Prostate gland (tissue), 2 donors: ENCODE measurements at places on chromosomes 5 and 9.

GRCh38 chr5:76787237-76787636 lies 31.6 kb upstream of the F2RL1 start:
- H3K4me1 ChIP-seq: no peaks in the 10 kb centered on the region
- H3K27me3 ChIP-seq: no peaks in the 10 kb centered on the region
- H3K27ac ChIP-seq: no peak overlapping the region
- no peak for DNase-seq
- H3K4me3 ChIP-seq: no peak overlapping the region

DNA sequence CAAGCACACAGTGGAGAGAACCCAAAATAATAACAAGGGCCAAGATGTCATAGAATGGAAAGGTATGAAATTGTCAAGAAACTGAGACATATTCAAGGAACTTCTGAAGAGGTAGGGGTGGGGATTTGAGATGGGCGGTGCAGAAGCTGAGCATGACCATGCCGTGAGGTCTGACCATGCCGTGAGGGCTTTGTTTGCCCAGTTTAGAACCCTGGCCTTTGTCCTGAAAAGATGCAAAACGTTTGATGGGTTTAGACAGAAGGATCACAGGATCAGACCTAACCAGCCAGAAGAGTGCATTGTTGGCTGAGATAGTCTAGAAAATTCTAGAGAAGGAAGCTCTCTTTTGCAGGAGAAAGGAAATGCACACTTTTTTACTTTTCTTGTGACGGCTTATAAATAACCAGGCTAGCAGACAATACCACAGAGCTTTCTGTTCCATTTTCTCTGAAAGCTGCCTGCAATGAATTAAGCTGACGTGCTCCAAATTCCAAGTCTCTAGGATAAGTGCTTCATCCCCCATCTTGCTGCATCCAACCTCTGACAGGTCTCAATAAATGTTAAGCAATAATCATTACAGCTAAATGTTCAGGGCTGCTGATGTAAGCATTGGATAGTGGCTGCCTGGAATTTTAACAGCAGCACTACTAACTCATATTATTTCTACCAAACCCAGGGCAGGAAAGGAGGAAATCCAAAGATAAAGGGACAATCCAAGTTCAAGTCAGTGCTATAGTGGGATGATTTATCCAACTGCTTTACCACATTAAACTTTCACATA lies 110.9 kb upstream of the IL6ST start:
- H3K27me3 ChIP-seq: no peaks in the 10 kb centered on the region
- no peak overlapping the region for H3K4me3 ChIP-seq
- H3K27ac ChIP-seq: no peak overlapping the region
- DNase-seq: no peak

DNA sequence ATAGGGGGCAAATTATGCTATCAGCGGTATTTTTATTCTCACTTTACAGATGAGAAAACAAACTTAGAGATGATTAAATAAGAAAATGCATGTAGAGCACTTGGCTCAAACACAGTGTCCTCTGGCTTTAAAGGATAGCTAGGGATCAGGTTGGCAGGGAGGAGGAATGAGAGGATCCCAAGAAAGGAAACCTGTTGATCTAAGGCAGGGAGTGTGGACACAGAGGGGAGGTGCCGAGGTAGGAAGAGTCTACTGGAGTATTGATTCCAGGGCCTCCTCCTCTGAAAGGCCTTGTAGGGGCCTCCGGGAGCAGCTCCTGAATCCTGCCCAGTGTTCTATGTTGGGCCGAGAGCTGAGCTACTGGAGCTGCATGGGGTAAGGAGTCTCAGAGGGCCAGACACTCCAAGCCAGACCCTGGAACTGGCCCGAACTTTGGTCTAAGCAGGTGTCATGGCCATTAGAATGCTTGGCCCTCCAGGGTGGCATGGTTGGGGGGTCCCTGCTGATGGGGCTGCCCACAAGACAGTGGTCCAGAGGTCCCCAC lies 30.4 kb upstream of the TCF7 start:
- no peaks in the 10 kb centered on the region for H3K4me1 ChIP-seq
- no peak for DNase-seq
- no peak overlapping the region for H3K4me3 ChIP-seq
- no peak overlapping the region for H3K27ac ChIP-seq

- no peak overlapping the region for H3K27ac ChIP-seq
- DNase-seq: peak; percentile 29
- H3K4me3 ChIP-seq: no peak overlapping the region
- no peaks in the 10 kb centered on the region for H3K27me3 ChIP-seq
Observed at GRCh38 chr9:88651682-88652633, 117.0 kb downstream of the NXNL2 start.

DNA sequence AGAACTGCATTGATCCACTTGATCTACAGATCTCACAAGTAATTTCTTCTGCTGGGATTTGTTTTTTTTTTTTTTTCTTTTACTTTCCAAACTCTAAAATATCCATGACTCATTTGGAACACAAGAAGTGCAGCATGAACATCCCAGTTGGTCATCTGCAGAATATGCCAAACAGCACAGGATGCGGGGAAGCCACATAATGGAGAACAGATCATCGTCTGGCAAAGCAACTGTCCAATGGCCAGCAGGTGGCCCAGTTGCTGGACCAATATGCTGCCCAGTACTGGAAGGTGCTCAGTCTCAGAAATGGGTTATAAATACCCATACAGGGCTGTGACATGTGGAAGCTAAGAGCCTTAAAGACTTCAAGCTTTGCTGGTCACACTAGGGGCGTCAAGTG lies 221.3 kb upstream of the TAS2R1 start:
- no peaks in the 10 kb centered on the region for H3K4me1 ChIP-seq
- no peaks in the 10 kb centered on the region for H3K27me3 ChIP-seq
- no peak overlapping the region for H3K27ac ChIP-seq
- no peaks in the 10 kb centered on the region for H3K36me3 ChIP-seq
- no peak for DNase-seq

DNA sequence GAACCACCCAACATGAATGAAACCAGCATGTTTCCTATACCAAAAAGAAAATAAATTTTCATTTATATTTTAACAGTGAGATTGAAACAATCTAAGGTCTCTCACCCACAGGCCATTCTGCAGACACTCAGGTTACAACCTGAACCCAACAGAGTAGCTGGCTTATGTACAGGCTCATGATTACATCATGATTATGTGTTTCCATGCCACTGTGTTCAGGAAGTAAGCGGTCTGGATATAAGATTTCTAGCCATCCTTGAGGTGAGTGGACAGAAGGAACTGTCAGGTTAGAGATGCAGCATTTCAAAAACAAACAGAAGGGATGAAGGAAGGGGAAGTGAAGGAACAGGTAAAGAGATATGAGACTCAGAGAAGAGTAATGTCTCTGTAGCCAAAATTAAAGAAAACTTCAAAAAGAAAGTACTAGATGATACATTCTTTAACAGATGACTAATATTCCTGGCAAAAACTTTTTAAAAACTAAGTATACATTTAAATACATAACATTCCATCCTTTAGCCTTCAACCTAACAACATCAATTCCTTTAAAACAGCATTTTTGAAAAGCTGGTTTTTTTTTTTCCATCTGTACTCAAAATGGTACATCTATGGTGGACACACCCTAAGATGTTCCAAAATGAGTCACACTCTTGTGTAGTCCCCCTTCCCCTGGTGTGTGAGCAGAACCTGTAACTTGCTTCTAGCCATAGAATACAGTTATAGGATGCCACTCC lies 119.8 kb downstream of the LPAR1 start:
- H3K4me3 ChIP-seq: no peak overlapping the region
- H3K36me3 ChIP-seq: no peaks in the 10 kb centered on the region
- H3K4me1 ChIP-seq: no peaks in the 10 kb centered on the region
- no peaks in the 10 kb centered on the region for H3K27me3 ChIP-seq
- H3K27ac ChIP-seq: no peak overlapping the region
- DNase-seq: no peak

DNA sequence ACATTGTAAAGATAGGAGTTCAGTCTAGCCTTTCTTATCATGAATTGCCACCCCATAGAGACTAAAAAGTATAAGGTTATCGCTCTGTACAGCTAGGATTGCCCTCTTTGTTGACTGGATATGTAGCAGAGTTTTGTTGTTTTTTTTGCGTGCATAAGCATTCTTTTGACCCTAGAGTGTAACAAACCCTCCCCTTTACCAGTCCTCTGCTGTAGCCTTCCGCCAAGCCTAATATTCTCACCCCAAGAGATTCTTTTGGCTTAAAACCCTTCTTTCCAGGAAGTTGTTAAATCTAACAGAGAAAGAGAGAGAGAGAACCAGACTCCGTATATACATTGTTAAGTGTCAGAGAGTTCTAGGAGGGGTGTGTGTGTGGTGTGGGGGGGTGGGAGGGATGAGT lies 113.9 kb downstream of the FGF1 start:
- H3K27ac ChIP-seq: no peak overlapping the region
- no peak overlapping the region for H3K4me3 ChIP-seq
- H3K27me3 ChIP-seq: no peaks in the 10 kb centered on the region
- H3K4me1 ChIP-seq: no peaks in the 10 kb centered on the region
- no peaks in the 10 kb centered on the region for H3K36me3 ChIP-seq

DNA sequence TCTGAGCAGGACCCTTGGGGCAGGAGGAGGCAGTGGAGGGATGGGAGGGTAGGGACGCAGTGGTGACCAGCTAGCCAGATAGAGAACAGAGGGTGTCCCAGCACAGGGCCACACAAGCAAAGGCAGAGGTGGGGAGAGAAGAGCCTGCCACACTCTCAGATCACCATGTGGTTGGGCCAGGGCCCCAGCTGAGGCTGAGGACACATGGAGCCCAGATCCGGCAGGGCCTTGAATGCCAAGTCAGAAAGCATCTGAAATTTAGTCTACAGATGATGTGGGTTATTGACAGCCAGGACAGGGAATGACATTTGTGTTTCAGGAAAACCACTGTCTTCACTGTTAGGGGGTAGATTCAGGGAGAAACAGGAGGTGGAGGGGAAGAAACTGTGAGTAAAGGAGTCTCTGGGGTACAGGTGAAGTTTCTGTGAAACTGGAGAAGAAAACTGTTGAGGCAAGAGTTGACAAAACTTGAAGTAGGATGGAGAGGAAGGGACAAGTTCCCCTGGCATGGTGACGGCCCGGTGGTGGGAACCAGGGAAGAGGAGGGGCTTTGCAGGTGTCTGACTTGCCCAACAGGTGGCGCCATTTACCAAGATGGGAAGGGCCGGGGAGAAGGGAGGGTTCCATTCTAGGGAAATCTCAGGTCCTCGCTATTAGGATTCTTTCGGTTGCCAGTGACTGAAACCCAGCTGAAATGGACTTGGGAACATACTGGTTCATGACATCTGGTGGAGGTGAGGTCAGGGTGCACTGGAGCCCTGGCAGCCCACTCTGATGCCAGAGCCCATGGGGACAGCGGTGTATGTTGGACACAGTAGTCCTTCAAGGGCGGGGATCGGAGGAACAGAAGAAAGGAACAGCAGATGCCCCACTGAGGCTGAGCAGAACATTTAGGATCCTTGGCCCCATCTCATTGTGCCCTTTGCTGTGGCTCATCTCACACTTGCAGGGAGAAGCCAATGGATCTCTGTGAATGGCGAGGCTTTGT lies 100.1 kb downstream of the KCNIP1 start:
- H3K36me3 ChIP-seq: no peaks in the 10 kb centered on the region
- peak; percentile 25 for DNase-seq
- no peaks in the 10 kb centered on the region for H3K27me3 ChIP-seq
- H3K27ac ChIP-seq: no peak overlapping the region
- no peaks in the 10 kb centered on the region for H3K4me1 ChIP-seq

GRCh38 chr5:91281401-91281800 lies 101.7 kb downstream of the ARRDC3 start:
- no peak for DNase-seq
- no peaks in the 10 kb centered on the region for H3K36me3 ChIP-seq
- no peaks in the 10 kb centered on the region for H3K4me1 ChIP-seq
- no peaks in the 10 kb centered on the region for H3K27me3 ChIP-seq
- no peak overlapping the region for H3K27ac ChIP-seq
- H3K4me3 ChIP-seq: no peak overlapping the region

- H3K36me3 ChIP-seq: no peaks in the 10 kb centered on the region
- H3K4me3 ChIP-seq: no peak overlapping the region
- no peaks in the 10 kb centered on the region for H3K27me3 ChIP-seq
- H3K4me1 ChIP-seq: no peaks in the 10 kb centered on the region
- DNase-seq: no peak
Observed at GRCh38 chr5:81898403-81898802, 73.4 kb upstream of the ATG10 start.

GRCh38 chr9:95696701-95697100 lies 178.8 kb upstream of the ERCC6L2 start:
- no peak overlapping the region for H3K4me3 ChIP-seq
- no peak for DNase-seq
- no peaks in the 10 kb centered on the region for H3K27me3 ChIP-seq
- no peaks in the 10 kb centered on the region for H3K36me3 ChIP-seq
- no peak overlapping the region for H3K27ac ChIP-seq

GRCh38 chr5:96745844-96746531 lies 61.8 kb downstream of the ERAP1 start:
- no peaks in the 10 kb centered on the region for H3K4me1 ChIP-seq
- no peak for DNase-seq
- peak overlapping the region; percentile 14 for H3K27ac ChIP-seq

DNA sequence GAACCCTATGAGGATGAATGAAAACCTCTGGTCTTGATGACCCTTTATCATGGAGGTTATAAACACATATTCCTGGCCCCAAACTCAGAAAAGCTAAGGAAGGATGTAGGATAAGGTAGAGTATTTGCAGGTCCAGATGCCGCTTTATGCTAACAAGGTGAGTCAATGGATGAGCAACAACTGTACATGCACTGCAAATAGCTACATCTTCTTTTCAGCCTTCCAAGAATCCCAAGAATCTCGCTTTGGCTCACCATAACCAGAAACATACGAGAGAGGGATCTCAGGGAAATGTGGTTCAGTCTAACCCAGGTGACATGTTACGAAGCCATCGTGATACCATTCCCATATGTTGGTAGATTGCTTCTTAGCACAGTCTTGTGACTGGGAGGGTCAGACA lies 152.3 kb upstream of the ANKH start:
- H3K4me3 ChIP-seq: no peak overlapping the region
- H3K27me3 ChIP-seq: no peaks in the 10 kb centered on the region
- no peak overlapping the region for H3K27ac ChIP-seq
- H3K36me3 ChIP-seq: no peaks in the 10 kb centered on the region
